Fibroblast of skin of left quadriceps (primary cell): ENCODE measurements at places on chromosomes 4 and X.
A peak's percentile ranks its signal among the peaks of the same experiment; 100 is the strongest.

DNA sequence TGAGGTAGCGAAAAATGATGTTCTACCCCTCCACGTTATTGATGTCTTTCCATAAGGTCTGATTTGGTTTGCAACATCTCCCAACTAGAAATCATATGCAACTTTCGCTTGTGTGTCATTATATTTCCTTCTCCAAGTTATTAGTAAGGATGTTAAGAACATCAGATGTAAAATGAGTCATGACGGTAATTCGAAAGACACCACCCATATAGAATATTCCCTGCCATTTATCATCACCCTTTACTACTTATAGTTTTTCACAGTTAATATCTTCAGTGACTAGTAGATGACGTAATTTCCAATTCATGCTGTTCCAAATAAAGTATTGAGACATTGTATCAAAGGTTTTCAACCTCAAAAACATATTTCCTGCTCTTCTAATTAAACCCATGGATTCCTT, 146.7 kb upstream of the MAP3K15 start:
- peak; percentile 77 for DNase-seq

GRCh38 chr4:8441499-8442091, 1.0 kb downstream of the TRMT44 start:
- DNase-seq, result no peak

DNA sequence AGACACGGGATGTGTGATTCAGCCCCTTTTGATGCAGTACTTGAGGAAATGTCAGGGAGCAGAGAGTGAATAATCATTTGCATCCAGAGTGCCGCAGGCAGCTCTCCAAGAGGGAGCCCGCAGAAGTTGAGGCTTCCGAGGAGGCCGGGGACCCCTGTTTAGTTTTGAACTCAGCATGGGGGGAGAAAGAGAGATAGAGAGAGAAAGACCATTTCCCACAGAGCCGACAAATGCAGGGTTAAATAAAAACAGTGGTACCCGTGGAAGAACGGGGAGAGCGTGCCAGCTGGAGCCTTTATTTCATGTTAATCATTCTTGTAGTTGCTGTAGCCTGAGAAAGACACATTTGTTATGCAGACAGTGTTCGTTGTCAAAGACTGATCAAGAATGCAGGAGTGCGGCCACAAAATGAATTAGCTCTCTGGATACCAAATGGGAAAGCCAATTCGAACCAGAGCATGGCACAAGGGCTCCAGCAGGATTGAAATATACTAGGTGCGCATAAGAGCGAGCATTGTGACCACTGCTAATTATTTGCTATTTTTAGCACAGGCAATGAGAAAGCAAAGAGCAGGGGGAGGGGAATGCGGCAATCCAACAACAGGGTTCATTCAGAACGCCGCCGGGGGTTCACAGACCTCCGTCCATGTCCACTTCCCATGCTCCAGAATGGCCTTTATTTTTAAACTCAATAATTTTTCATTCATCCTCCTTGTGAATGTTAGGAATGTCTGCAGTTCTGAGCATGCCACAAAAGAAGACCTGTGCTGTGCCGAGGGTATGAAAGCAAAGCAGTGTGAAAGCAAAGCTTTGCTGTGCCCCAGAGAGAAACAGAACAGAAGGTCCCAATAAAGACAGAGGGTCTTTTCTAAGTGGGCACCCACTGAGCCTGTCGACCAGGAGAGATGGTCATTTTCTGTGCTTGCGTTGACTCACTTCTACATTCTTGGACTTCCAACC, 243.9 kb upstream of the VCX3A start:
- no peak for DNase-seq

DNA sequence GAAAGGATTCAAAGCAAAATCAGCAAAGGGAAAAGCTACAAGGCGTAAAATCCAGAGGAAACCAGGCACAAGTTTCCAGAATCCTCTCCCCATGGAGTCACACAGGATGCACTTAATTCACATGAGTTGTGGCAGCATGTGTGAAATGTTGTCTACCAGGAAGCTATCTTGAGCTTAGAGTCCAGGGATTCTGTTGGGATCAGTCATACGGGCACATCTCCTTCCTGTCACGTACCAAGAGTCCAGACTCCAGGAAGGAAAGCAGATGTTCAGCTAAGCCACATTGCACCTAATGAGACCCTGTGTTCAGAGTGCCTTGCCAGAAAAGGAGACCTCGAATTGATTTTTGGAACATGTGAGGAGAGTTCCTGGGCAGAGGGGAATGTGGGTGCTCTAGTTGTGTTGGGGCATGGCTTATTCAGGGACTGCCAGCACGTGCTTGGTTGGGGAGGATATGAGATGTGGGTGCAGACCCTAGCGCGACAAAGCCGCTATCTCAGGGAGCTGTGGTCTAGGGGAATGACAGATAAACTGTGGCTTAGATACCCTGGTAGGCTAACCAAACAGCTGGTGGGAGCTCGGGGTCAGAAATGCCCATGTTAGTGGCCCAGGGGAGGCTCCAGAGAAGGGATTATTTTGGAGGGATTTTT, 70.0 kb downstream of the EVC start:
- DNase-seq, result peak; percentile 52

GRCh38 chr4:16066586-16067128, 17.2 kb downstream of the PROM1 start:
- DNase-seq, result no peak

GRCh38 chr4:5220028-5220427, 168.7 kb downstream of the STK32B start:
- DNase-seq, result peak; percentile 14

GRCh38 chr4:95985791-95986550, 146.1 kb downstream of the PDHA2 start:
- DNase-seq, result no peak

- DNase-seq, result no peak
Observed at GRCh38 chr4:139584784-139585183, 28.8 kb upstream of the SETD7 start.

DNA sequence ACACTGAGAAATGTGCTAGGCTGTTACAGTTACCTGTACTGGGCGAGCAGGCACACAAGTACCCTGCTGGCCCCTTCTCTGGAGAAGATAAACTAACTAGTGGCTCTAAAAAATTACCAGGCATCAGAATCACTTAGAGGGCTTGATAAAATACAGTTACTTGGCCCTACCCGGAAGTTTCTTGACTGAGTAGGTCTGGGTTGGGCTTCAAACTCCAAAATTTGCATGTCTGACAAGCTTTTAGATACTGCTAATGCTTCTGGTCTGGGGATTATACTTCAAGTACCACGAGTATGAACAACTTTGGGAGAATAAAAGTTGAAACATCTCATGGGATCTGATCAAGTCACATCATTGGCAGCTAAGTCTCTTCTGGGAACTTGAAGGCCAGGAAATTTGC, 30.8 kb downstream of the CEP135 start:
- no peak for DNase-seq

GRCh38 chr4:13907255-13907751, 279.8 kb upstream of the BOD1L1 start:
- DNase-seq, result peak; percentile 96

DNA sequence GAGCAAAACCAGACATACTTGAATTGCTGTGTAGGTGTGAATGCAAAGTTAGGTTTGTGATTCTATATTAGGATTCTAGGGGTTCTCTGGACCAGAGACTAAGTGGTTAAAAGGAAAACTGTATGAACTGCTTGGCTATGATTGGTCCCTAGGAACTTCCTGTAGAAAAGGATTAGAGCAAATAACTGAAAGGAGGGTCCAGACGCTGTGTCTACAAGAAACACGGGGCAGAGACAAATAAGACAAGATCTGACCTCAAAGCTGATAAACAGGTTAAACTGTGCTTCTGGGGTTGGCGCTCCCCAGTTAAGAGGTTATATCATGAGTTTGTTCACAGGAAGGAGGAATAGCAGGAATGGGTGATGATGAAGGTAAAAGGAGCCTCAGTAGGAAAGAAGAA, 183.6 kb downstream of the MGST2 start:
- no peak for DNase-seq

DNA sequence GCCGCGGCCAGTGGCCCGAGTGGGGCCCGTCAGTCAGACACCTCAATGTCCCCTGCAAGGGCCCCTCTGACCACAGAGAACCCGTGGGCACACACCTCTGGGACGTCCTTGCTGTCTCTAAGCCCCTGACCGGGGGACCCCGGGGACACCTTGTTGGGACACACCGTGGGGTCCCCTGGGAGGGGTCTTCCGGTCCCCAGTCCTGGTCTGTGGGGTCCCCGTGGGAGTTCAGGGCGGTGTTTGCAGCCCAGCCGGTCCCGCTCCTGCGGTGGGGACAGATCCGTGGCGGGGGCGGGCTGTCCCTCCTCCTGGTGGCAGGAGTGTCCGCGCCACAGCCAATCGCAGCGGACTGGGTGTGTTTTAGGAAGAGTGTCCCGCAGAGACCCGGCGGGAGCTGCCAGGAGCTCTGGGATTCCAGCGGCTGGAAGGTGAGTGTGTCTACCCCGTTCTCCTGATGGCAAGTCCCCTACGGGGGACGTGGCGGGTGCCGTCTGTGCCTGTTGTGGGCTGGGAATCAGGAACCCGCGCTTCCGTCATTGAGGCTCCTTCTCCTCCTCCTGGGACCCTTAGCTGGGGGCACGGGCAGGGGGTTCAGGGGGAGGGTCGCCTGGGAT, 5.1 kb upstream of the PLCXD1 start:
- DNase-seq, result no peak

DNA sequence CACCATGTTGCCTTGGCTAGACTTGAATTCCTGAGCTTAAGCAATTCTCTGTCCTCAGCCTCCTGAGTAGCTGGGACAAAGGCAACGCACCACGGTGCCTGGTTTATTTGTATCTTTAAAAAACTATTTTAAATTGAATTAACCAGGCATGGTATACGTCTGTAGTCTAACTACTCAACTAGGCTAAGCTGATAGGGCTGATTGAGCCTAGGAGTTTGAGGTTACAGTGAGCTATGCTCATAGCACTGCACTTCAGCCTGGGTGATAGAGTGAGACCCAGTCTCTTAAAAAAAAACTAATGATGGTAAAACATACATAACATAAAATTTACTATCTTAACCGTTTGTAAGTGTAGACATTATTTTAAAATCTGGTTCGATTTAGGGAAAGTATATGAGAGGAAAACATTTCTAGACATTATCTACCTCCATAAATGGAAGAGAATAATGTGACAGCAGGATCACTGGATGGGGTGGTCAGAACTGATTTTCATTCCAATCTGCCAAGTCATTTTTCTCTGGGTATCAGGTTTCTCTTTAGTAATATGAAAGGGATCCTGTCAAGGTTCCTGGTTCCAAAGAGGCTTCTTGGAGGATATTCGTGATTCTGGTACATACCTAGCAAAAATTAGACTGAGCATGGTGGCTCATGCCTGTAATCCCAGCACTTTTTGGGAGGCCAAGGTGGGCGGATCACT, 8.7 kb upstream of the ITGB1BP2 start:
- DNase-seq, result peak; percentile 64
